ENCODE measurements at places on chromosomes 1 and 21. TPM values are rescaled to one million over a fixed set of nuclear protein-coding genes. Genes with fewer than 3 reads are reported as not detected.

DNA sequence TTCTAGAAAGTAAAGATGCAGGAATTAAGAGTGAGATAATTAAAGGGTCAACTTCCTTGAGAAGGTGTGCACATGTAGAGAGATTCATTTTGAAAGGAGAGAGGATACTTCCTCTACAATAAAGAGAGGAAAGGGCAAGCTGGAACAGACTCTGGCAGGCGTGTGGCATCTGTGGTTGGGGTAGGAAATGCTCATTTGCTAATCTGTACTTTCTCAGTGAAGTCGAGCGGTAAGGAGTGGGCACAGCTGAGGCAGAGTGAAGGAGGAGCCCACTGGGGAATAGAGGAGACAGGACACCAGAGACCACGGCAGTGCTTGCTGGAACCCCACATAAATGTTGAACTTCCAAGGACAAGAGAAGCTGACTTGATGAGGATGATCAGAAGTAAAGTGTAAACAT, 49.1 kb downstream of the PCSK9 start:
- no peak for DNase-seq

DNA sequence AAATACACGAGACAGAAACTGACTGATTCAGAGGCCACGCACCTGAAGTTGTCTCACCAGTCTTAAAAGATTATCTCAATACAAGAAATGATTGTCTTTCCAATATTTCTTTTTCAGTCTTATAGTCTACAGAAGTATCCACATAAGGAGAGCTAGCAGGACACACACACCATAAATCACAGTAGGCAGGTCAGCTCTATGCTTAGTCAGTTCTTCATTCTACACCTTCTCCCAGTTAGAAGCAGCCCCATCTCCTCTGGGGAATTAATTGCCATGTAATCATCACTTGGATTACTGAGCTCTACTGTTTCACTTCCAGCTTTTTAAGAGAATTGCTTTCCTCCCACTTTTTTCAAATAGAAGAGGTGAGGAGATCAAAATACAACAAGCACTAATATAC, 59.6 kb downstream of the SMYD3 start:
- no peak for DNase-seq

The HSD3B1 gene
- not detected for total RNA-seq

GRCh38 chr1:185170291-185170848, 13.4 kb downstream of the SWT1 start:
- DNase-seq = no peak

DNA sequence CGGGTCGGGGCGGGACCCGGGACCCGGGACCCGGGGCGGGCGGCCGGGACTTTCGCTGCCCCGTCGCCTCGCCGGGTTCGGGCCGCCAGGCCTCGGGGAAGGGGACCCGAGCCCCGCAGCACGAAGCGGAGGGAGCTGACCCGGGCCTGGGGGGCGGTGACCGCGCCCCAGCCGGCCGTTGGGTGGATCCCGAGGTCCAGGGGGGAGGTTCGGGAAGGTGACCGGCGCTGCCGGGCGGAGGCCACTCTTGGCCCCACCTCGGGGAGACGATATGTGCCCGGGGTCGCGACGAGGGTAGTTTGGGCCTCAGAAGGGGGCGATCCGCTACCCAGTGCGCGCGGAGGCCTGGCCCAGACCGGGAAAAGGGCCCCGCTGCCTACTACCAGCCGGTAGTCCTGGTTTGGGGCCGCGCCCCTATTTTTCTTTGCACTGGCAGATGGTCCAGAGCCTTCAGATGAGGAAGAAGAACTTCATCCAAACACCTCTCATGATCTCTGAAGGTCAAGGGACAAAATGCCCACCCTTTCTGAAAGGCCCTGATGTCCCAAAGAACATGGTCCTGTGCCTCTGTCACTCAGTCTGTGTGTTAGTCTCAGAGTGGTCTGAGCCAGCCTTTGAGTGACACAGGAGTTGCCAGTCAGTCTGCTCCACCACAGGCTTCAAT, 766 bp downstream of the AGO4 start:
- no peak for DNase-seq

The CAPZB gene
- 412 TPM for total RNA-seq

The NHLH2 gene
- total RNA-seq = not detected

DNA sequence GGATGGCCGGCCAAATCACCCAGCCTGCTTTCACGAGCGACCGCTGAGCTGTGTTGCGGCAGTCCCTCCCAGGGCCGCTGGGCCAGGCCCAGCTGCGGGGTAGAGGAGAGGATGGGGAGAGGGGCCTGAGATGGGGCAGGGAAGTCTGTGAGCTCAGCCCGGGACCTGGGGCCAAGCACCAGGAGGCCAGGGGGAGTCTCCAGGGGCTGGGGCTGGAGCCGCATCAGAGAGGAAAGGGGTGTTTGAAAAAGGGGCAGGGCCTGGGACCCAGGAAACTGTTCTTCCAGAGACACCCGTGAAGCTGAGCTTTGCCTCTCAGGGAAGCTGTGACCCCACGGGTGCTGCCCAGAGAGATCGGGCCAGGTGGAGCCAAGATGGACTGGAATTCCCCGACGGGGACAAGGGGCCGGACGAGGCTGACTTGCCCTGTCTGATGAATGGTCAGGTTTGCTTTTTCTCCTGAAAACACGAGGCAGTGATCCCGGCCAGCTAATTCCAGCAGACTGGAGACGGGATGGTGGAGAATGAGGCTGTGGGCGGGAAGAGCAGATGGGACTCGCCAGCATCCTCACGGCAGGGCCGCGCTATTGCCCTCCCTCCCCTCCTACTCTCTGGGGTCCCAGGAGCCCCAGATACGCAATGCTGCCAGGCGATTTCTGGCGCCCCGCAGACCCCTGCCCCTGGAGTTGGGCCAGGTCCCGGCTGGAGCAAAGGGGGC, 40.3 kb upstream of the COL18A1 start:
- DNase-seq = no peak

The COQ8A gene
- 16.0 TPM for total RNA-seq

The AMY2A gene
- not detected for total RNA-seq

GRCh38 chr1:157105988-157106812, 6.6 kb upstream of the ETV3L start:
- DNase-seq = no peak

- DNase-seq = peak; percentile 75
Measured at GRCh38 chr1:94707321-94708298, 112.5 kb upstream of the SLC44A3 start.

- no peak for DNase-seq
Measured at GRCh38 chr1:27650539-27651175, 15.7 kb upstream of the FGR start.

DNA sequence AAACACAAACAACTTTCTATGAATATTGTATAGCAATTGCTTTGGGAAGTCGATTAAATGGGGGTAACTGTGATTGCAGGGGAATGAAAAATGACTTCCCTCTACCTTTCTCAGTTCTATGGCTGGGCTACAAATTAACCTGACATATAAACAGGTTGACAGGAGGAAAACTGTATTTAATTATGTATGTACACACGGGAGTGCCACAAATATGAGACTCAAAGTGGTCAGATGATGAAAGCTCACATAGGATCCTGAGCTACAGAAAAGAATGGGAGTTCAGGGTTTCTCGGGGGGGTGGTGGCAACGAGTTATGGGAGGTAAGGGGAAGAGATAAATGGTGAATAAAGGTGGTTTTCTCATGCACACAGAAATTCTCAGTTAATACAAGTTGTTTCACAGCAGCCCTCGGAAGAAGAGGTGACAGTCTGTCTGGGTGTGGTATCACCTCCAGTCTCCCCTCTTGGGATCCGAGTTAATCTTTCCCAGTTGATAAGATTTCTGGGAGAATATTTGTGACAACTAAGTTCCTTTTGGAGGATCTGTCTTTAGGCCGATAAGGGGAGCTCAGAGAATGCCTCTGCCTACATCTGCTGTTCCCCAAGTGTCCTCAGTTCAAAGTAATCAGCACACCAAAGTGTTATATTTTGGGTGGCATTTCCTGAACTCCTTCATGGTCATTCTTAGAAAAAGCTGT, 26.3 kb downstream of the GADD45A start:
- no peak for DNase-seq

GRCh38 chr1:62590970-62591368, 6.4 kb upstream of the ANGPTL3 start:
- DNase-seq = no peak

The PKP1 gene
- total RNA-seq = not detected

The SPATA17 gene
- total RNA-seq = 0.21 TPM

The COL16A1 gene
- 90.7 TPM for total RNA-seq

DNA sequence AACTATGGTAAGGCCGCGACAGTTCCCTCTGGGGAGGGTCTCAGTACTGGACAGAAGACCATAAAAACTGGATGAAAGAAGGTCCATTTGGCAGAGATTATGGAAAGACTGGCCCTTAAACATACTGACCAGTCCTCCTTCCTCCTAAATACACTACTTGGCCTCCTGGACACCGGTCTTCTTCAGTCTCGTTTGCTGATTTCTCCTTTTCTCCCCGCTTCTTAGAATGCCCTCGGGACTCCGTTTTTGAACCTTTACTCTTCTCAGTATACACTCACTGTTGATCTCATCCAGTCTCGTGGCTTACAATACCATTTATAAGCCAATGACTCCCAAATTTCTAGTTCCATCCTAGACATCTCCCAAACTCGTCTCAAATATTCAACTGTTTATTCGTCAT, 694 bp upstream of the MRPL9 start:
- DNase-seq = no peak

DNA sequence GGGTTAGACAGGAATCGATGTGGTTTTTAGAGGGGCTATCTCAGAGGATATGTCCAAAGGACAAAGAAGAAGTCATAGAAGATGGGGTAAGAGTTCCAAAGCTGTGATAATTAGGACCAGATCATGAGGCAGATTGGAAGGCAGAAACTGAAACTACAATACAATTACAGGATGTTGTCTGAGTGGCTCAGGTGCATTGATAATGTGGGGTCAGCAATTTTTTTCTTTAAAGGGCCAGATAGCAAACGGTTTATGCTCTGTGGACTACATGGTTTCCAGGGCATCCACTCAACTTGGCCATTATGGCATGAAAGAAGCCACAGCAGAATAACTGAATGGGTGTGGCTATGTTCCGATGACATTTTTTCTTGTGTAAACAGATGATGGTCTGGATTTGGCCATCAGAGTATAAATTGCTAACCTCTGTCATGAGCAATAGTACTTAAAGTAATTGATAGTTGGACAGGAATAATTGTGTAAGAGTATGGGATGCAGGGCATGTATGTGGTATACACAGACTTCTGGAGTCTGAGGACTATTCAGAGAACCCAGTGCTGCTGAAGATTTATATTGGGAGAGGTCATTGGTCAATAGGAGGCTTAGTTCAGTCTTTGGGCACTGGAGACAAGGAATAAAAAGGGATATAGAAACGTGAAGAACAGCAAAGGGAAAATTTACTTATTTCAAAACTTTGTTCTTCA, 198.4 kb upstream of the ADGRL4 start:
- no peak for DNase-seq

Data from osteocyte (in vitro differentiated cells).